Activated CD4-positive, alpha-beta T cell treated with anti-CD3 and anti-CD28 coated beads, Interleukin-2, Interleukin-6, amounts not matched to agents 100 ng/mL and 50 ng/mL, durations not matched to agents 16 hours and 8 hours (primary cell): ENCODE measurements at places on chromosomes 4 and X.

GRCh38 chr4:141812158-141812557 is 175.8 kb downstream of the IL15 start:
- DNase-seq = no peak

- DNase-seq = no peak
Observed at GRCh38 chr4:64465263-64465662, 56.0 kb upstream of the TECRL start.

DNA sequence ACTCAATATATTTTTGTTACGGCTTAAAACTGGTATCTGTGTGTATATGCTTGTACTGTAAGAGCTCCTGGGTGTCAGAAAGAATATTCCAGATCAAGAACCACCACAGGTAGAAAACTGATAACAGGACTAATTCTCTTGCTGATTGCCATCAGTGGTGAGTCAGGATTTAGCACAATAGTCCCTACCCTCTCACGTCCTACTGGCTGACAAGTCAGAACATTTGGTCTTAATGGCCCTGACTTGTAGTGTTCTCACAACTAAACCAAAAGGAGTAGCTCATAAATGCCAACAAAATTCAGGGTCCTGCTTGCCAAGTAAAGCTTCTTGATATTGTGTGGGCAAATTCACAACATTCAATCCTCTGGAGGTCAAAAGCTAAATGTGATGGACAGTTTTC is 105.2 kb upstream of the MAB21L2 start:
- peak; percentile 3 for DNase-seq

- DNase-seq = no peak
Observed at GRCh38 chrX:133569217-133569616, 153.9 kb upstream of the GPC4 start.

DNA sequence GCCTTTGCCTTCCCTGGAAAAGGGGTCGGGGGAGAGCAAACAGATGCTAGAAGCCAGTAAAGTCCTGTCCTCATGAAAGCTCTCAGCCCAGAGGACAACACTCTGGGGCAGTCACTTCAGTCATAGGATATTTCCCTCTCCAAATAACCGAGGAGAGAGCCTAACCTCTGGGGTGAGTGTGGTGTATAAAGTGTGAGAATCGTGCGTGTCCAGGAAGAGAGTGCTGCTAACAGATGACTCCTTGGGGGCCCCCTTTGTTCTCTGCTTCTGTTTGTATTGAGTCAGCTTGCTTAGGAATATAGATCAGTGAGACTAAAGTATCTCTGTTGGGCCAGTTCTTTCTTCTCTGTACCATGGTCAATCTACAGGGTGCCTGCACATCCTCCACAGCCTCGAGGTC is 247.2 kb downstream of the PALLD start:
- DNase-seq = no peak

GRCh38 chrX:2325076-2325784 is 175.5 kb downstream of the DHRSX start:
- DNase-seq = peak; percentile 72

DNA sequence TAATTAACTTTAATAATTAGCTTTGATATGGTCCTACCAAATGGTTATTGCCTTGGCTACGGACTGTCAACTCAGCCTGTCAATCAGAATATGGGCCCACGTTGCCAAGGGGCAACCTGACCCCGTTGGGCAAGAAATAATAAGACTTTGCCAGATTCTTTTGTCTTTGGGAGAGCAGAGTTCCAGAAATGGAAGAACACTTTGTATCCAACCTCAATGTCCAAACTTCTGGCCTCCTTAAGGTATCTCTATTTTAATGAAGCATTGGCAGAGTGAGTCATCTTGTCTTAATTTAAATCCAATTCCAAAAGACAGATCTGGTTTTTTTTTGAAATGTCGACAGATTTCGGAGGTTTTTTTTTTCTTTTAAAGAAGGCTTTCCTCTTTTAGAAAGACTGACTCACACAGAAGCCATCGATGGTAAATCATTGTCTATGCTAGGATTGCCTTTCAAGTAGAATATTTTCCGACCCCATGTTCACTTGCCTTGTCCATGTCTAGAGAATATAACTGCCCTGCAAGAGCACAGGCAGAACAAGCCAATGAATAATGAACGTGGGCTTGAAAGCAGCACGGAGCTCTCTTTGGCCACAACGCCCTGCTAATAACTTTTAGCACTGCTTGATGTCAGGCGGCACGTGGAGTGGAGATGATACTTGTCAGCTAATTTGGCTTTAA is 190.3 kb upstream of the GATB start:
- no peak for DNase-seq

DNA sequence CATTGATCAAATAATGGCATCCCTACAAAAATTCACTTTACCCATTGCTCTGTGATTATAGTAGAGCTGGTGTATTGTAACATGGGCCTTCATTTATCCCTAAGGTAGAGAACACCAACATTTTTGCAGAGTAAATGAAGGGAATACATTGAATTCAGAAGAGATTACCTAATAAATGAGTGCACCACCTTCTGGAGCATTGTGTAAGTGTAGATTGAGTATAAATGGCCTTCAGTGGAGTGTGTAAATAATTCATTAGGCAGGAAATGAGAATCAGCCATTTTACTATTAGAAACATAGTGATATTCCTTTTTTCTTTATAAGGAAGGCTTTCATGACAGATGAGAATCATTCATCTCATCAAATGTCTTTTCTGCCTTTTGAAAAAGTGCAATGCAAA is 155.8 kb downstream of the FAM47B start:
- no peak for DNase-seq

- no peak for DNase-seq
Observed at GRCh38 chrX:261919-262352, 19.2 kb upstream of the PLCXD1 start.

GRCh38 chr4:127441571-127441970 is 191.2 kb upstream of the INTU start:
- DNase-seq = no peak

GRCh38 chr4:129240816-129241215 is 144.9 kb downstream of the C4orf33 start:
- DNase-seq = no peak

GRCh38 chr4:82500435-82501153 is 61.2 kb downstream of the TMEM150C start:
- no peak for DNase-seq

GRCh38 chrX:3699821-3700381 is 13.5 kb downstream of the PRKX start:
- DNase-seq = peak; percentile 43

GRCh38 chrX:96685210-96686099 is 813 bp downstream of the DIAPH2 start:
- peak; percentile 64 for DNase-seq

GRCh38 chr4:40822420-40823166 is 72.8 kb downstream of the NSUN7 start:
- no peak for DNase-seq

- DNase-seq = no peak
Observed at GRCh38 chr4:169015186-169015623, 5.2 kb upstream of the CBR4 start.

DNA sequence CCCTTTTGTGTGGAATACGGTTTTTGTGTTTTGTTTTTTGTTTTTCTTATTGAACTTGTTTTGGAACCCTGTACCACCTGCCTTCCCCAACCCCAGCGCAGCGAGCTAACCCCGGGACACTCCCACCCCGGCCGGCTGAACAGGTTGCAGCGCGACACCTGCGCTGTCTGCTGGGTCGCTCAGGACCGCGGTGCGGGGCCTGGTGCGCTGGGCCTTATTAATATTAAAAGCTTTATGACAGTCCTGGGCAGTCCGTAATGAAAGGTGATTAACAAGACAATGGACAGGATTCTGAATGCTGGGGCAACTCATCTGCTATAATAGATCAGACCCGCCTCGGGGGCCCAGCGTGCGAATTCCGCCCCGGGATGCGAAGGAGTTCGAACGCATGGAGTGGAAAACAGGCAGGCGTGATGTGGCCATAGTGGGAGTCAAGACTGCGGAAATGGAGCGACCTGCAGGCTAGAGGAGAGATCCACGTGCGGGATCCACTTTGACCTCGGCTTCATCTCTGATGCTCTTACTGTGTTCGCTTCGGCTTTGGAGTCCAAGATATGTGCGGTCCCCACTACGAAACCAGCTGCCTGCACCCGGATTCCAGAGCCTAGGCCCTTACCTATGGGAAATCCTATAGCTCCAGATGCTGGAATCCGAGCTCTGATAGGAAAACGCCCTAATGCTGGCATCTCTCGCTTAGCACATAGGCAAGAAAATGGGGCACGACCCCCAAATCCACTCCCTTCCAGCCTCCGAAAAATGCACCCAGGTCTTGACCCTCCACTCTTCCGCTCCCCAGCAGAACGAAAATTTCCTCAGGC is 69.0 kb upstream of the TMEM33 start:
- DNase-seq = no peak

DNA sequence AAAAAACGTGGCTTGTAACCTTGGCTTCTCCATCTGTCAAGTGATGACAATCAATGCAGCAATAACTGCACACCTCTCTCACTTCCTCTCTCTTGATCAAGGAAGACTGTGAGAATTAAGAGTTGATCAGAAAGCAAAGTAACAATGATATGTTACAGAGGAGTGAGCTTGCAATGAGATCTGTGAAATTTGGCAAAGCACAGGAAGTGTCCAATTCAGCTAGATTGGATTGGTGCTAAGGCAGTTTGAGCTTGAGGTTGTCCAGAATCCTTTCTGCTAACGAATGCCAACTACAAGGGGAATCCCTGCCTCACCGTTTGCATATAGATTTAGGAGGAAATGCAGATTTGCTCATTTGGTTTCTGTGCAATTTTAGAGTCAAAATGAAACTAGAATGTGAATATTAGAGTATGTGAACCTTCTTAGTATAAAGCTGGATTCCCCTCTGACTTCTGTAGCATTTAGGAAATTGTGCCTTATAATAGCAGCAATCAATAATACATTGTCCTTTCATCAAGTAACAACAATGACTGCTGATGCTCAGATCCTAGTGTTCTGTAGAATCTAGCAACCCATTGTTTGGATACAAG is 346.4 kb downstream of the PTTG2 start:
- peak; percentile 89 for DNase-seq

DNA sequence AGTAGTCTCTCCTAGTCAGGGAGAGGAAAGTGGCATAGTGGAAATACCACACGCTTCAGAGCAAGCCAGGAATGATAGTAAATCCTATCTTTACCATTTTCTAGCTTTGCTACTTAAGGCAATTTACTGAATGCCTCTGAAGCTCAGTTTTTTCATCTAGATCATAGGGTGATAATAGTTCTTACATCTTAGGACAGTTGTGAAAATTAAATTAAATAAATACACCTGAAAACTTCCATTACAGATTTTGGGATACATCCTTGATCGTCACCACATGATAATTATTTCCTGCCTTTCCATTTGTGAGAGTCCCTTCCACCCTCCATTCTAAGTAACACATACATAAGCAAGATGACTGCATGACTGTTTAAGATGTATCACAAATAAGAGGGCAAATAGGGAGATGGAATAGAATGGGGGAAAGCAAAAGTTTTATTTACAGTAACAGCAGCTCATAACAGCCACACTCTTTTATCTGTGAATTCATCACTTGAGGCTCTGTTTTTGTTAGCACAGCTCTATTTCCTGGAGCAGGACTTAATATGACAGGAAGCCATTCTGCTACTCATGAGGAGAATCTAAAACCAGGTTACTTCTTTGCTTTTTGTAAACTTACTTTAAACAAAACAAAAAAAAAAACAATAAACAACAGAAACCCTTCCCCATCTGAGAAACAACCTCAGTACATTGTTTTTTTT is 13.4 kb downstream of the P2RY10 start:
- DNase-seq = no peak

DNA sequence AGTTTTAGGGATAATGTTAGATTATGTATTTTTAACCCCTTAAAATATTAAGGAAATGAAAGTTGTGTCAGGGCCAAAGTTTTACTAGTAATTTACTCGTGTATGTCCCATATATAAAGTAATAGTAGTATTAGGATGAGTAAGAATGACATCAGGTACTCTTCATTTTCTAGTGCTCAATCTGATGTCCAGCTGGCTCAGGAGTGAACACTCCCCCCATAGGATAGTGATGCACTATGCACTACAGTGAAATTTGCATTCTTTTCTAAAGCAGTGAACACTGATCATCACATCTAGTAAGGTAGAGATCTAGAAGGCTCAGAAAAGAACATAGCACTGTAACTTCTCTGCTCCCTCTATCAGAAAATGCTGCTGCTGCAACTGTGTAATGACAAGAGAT is 409.7 kb downstream of the GLUD2 start:
- DNase-seq = no peak

DNA sequence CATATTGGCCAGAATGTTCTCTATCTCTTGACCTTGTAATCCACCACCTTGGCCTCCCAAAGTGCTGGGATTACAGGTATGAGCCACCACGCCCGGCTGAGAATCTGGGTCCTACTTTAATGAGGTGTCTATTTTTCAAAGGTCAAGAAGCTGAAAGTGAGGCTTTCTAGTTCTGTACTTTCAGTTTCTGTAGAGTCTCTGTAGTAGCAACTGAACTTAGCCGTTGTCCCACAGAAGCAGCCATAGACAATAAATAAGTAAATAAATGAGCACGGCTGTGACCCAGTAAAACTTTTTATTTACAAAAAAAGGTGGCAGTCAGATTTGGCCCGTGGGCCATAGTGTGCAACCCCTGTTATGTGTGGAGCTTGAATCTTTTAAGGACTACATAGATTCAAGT is 92.0 kb downstream of the FNIP2 start:
- DNase-seq = peak; percentile 17

DNA sequence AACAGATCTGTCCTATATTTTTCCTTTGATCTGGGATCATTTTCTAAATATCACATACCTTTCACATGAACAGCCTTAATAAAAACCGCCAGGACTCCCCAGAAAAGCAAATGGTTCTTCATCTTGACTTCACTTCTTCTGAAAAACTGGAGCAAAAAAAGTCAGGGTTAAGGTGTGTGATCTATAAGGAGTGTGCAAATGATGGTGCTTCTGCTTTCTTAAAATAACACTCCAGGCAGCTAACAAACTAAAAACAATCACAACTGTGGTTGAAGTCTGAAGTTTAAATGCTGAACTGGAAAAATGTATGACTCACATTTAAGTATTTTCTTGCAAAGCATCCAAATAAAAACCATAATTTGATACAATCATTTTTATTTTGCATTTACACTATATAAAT is at the start of gene JCHAIN:
Gene JCHAIN (minus strand): TSS at position 140 of the 400 bp plus-strand sequence. CDS start 18 bp downstream, at position 122.
- DNase-seq = no peak

- peak; percentile 12 for DNase-seq
Observed at GRCh38 chr4:3399277-3400194, 42.2 kb upstream of the HGFAC start.
